ENCODE measurements at places on chromosomes 5 and 9. TPM values are rescaled to one million over a fixed set of nuclear protein-coding genes. Genes with fewer than 3 reads are reported as not detected.

DNA sequence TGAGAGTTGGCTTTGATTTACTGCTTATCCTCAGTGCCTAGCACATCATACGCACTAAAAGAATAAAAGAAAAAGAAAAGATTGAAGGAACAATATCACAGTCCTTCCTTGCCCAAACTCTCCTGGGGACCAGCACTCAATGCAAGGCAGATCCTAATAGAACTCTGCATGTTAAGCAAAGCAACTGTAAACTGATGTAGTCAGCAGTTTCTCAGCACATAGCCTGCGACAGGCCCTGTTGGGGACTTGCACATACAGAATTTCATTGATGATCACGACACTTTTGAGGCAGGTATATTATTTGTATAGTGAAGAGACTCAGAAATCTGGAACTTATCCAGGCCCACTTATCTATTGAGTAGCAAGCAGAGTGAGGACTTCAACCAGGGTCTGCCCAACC is 15.4 kb downstream of the NIPAL4 start:
- no peak for DNase-seq

DNA sequence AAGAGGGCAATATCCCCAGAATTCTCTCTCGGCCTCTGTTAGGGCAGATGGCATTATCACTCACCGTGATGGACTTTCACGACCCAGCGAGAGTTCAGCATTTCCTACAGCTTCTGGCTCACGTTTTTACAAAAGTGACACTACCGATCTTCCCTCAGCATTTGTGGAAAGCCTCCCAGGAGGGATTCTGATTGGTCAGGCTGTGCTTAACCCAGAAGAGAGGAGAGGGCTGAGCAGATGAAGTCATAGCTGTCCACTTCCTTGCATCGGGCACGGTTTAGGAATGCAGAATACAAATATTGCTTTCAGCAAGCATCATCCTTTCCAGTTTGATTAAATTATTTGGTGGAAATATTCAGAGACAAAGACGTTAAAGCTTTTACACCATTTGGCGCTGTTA is 277.4 kb upstream of the MSX2 start:
- no peak for DNase-seq

The DNM1 gene
- total RNA-seq, result 9.1 TPM

The CARD9 gene
- 1.1 TPM for total RNA-seq

DNA sequence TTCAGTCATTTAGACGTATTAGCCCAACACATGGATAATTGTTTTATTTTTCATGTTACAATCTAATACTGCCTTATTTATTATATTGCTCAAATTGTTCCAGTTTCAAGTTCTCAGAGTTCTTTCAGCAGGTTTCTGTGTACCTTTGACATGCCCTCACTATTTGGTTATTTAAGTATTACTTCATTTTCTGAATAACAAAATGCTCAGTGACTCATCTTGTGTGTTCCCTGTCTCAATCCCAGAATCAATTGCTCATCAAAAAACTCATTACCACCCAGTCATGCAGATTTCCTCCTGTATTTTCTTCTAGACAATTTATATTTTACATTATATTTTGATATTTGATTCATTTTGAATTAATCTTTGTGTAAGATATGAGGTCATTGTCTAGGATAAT is 562.6 kb downstream of the ANXA1 start:
- DNase-seq, result no peak

DNA sequence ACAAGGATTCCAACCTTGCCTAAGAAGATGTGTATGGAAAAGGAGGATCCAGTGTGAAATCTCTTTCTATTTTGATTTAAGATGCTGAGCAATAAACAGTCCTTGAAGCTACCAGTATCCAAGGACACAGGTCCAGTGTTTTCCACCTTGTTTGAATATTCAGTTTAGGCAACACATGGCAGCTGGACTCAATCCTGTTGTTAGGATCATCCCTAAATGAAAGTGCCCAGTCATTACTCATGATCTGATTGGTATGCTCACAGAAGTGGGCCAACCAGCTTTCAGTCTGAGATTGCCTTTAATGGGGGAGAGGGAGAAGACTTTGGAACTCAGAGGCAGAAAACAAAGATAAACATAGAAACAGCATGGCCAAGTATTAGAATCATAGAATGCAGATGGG is 355.7 kb upstream of the ADAMTSL1 start:
- DNase-seq, result no peak

Data from transverse colon (tissue), 4 donors.